ENCODE measurements at places on chromosomes 7 and 10.

DNA sequence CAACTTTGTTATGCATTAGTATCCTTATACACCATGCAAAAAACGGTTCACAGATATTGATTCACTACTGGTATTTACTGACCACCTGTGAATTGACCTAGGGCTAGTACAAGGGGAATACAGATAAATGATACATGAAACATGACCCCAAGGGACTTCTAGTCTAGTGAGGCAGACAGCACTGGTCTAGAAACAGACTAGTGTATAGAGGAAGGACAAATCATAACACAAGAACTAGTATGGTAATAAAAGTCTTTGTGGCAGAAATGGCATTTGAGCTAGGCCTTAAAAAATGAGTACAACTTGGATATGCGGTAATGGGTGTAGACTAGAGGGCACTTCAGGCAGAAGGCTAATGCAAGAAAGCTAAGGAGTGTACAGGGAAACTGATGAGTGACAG lies 86.6 kb downstream of the SLC25A13 start:
- no peak for DNase-seq

- peak; percentile 87 for DNase-seq
Observed at GRCh38 chr10:71512761-71513539, 116.2 kb downstream of the CDH23 start.

GRCh38 chr7:80968606-80969005 lies 49.8 kb upstream of the SEMA3C start:
- no peak for DNase-seq

- DNase-seq: no peak
Observed at GRCh38 chr7:45157653-45158401, at the start of gene RAMP3. TSS of gene RAMP3 (plus strand) at chr7:45157791. CDS start at chr7:45157829, 38 bp downstream.

DNA sequence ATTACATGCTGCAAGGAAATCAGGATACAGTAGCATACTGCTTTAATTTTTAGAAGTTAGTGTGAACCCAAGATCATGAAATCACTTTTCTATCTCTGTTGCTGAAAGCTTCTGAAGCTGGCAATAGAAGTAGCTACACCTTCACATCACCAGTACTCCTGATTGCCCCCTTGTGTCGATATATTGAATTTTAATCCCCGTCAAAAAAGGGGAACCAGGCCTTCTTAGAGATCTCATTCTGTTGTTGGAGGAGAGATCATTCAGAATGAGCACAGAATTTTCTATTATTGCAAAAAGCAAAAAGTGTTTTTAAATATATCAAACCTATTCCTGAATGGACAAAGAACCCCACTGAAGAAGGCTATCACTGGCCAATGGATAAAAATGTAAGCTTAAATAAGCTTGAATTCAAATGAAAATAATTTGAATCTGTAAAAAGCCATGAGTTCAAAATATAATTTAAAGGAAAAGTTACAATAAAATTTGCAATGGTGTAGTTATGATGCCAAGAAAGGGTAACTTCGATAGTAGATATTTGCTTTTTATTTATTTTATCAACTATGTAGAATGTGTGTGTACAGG lies 39.7 kb upstream of the TEX47 start:
- DNase-seq: no peak

Data from ureter (tissue), 1 donor.